ENCODE measurements at places on chromosomes 12 and 14.

DNA sequence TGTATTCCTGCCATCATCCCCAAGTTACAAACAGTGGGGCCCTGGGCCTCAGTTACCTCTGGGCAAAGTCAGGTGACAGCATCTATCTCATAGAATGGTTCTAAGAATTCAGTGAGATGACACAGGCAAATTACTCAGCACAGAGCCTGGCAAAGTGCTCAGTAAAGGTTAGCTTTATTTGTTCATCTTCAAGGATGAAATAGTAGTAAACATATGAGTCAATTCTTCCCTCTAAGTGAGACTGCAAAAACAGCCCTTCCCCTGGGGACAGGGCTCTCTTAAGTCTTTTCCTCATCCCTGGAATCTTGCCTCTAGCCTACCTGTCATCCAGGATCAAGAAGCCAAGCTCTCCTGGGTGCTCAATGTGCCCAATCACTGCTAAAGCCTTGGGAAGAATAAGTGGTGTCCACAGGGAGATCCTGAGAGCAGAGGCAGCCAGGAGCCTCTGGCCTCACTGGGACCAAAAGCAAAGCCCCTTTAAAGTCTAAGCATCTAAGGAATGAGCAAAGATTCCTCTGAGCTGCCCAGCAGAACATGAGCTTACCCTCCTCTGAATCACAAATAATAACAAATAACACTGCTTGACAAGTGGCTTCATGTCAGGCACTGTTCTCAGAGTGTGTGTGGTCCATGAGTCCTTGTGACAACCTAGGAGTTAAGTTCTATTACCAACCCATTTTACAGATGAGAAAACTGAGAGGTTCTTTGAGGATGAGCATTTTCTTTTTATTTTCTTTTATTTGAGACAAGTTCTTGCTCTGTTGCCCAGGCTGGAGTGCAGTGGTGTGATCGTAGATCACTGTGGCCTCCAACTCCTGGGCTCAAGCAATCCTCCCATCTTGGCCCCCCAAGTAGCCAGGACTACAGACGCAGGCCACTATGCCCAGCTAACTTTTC is 12.1 kb downstream of the NUAK1 start:
- DNase-seq = no peak

GRCh38 chr14:100025111-100025510 is 40.1 kb upstream of the EVL start:
- DNase-seq = peak; percentile 34

GRCh38 chr12:28104316-28104715 is 85.9 kb upstream of the CCDC91 start:
- no peak for DNase-seq

- DNase-seq = no peak
Measured at GRCh38 chr14:61718039-61718438, 22.7 kb downstream of the HIF1A start.

DNA sequence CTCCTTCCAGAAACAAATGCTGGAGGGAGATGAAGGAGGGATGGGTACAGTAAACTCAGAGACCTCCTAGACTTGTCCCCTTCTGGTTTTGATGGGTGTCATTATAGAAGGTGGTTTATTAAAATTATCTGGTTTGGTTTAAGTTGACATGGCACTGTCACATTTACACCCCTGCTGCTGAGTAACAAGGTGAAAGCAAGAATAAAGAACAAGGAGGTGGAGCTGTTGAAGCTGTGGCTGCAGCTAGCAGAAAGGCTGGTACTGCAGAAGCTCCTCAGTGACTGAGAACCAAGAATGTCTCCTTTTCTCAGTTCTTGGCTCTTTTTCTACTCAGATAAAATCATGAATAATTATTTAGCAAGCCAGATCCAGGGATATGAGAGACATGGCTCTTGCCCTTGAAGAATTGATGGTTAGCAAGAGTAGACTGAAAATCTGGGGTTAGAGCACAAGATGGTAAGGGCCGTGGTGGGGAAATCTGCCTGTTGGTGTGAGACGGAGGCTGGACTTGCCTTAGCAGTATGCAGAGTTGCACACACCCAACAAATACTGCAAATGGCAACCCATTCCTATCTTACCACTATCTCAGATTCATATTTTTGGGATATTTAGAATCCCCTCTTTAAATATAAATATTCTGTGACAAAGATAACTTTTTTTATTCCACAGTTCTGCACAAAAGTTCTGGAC is at the start of gene GZMH:
Gene GZMH (minus strand): TSS at position 31 of the 690 bp plus-strand sequence. CDS start 72 bp downstream, outside the sequence.
- no peak for DNase-seq

- no peak for DNase-seq
Measured at GRCh38 chr14:51071857-51072256, 23.0 kb downstream of the TRIM9 start.

- DNase-seq = no peak
Measured at GRCh38 chr14:63727231-63727735, 582 bp downstream of the SGPP1 start.

DNA sequence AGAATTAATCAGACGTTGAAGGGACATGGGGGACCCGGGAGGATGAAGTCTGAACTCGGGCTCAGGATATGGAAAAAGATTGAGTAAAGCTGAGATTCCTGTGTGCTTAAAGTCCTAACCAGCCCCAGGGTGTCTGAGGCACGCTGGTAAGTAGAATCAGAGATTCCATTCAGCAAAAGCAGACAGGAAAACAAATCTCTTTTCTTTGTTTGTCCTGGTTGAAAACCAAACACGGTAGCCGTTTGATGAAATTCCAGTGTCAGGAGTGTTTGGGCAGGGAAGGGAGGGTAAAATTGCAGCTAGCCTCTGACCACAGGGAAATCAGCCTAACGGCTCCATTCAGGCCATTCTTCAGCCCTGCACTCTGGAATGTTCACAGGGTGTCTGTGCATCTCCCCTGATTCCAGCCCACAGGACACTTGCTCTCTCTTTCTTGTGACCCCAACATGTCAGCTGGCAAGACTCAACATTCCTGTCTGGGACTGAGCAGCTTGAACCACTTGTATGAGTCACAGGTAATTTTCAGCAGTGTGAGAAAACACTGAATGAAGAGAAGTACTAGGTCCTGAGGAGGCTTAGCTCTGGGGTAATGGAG is 31.0 kb downstream of the NINJ2 start:
- no peak for DNase-seq

- DNase-seq = no peak
Measured at GRCh38 chr12:40834321-40834720, 142.1 kb downstream of the CNTN1 start.

DNA sequence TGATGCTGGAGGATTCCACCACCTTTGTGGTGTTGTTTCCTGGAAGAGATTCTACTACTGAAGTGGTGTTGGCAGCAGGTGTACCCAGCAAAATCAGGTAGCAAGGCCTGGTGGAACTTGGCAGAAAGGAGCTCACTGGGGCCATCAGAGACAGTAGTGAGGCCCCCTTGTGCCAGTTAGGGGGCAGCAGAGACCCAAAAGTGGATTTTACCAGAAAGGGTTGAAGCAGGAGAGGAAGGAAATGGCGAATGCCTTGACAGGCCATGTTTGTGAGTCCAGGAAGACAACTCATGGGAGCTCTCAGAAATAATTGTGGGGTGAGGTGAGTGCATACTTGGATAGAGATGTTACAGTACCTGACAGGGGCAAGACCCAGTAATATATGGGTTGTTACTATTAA is 137.7 kb upstream of the FGD4 start:
- peak; percentile 46 for DNase-seq

DNA sequence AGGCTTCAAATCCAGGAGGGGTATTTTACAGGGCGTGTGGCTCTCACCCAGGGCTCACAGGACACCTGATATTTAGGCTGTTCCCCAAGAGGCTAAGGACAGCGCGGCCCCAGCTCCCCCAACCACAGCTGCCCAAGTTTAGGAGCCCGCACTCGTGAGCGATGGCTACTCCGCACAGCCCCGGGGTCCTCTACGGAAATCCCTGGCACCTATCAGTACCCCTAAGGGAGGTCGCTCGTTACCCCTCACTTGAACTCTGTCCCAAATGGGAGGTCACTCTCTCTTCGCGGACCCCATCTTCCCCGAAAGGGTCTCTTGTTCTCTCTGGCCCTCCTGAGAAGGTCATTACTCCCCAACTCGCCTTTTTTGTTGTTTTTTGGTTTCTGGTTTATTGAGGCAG is 708 bp upstream of the P2RX4 start:
- no peak for DNase-seq

- DNase-seq = no peak
Measured at GRCh38 chr12:100897240-100897639, 102.7 kb downstream of the ANO4 start.

DNA sequence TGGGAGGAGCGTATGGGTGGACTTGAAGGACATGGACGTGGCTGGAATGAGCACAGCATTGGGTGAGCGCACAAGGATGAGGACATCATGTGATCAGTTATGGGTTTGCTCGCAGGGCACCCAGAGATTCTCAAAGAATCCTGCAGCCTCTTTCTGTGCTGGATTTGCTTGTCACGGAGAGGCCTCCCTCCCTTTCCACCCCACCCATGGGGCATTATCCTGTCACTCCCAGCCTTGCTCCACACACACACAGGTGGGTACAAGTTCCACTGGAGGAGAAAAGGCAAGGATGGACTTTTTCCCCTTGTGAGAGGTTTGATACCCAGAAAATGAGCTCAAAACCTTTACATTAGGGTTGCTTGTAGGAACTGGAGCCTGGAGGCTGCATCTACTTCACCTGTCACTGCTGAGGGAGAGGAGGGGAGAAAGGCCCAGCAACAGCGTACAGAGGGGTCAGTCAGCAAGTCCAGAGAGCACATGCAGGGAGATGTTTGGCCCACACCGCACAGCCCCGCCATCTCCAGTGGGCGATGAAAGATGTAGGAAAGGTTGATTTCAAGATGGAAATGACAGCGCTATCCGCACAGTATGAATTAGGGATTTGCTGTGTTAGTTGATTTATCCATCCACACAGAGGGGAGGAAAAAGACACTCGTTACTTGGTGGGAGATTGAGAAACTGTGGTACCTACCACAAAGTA is 112.7 kb downstream of the GCH1 start:
- DNase-seq = no peak

GRCh38 chr14:38721822-38722431 is 381.1 kb downstream of the SEC23A start:
- no peak for DNase-seq

DNA sequence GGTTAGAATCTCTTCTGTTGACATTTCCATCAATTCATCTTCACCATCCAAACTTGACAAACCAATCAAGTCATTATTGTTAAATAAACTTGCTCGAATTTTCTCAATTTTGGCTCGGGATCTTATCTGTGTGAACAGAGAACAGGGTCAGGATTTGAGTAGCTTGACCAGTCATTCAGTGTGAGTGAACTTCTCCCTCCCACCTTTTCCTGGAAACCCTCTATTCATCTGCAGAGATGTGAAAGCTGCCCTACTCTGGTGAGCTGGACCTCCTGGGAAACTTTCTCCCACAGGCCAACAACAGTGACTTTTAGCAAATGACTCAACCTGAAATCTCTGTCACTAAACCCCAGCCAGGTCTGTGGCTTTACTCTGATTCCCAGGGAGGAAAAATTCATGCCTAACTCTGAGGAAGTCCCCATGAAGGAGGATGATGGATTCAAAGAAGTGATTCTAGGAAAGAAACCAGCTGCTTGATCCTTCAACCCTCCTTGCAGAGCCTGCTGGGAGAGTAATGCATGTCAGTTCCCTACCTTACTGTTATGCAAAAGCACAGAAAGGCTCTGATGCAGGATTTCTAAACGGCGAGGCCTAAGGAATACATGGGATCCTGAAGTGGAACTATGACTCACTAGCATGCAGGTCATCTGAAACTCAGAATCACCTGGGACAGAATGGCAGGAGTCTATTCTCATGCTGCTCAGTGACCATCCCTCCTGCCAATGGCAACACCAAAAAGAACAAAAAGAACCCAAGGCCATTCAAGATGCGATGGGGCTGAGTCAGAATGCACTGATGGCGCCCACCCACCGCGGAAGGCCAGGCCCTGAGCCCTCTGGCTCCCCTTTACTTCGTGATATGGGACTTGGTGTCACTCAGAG is 58.0 kb downstream of the TRAFD1 start:
- DNase-seq = no peak

- peak; percentile 17 for DNase-seq
Measured at GRCh38 chr14:63759456-63759855, 31.6 kb upstream of the SGPP1 start.

DNA sequence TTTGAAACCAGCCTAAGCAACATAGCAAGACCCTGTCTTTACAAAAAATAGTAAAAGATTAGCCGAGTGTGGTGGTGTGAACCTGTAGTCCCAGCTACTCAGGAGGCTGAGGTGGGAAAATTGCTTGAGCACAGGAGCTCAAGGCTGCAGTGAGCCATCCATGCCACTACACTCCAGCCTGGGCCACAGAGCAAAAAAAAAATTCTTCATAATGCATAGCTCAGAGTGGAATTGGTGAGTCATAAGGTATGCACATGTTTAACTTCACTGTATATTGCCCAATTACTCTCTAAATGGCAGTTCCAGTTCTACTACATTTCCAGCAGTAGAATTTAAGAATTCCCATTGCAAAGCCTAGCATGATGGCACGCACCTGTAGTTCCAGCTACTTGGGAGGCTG is 26.8 kb upstream of the CLIP1 start:
- DNase-seq = no peak

DNA sequence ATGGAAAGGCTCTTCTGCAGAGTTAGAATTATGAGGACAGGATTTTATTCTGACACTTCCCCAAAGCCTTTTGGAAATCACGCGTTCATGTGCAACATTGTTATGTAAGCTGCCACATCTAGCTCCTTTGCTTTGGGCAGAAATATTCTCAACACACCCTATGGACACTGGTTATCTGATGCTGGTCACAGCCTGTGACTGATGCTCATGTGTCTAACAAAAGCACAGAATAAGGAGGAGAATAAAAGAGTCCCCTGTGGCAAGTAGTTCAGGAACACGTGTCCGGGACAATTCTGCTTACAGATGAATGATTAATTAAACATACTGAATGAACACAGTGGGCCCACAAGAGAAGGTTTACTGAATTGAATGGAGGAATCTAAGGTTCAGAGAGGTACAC is 22.1 kb downstream of the FOXN3 start:
- no peak for DNase-seq

- DNase-seq = no peak
Measured at GRCh38 chr12:118467641-118468305, 91.4 kb downstream of the SUDS3 start.

DNA sequence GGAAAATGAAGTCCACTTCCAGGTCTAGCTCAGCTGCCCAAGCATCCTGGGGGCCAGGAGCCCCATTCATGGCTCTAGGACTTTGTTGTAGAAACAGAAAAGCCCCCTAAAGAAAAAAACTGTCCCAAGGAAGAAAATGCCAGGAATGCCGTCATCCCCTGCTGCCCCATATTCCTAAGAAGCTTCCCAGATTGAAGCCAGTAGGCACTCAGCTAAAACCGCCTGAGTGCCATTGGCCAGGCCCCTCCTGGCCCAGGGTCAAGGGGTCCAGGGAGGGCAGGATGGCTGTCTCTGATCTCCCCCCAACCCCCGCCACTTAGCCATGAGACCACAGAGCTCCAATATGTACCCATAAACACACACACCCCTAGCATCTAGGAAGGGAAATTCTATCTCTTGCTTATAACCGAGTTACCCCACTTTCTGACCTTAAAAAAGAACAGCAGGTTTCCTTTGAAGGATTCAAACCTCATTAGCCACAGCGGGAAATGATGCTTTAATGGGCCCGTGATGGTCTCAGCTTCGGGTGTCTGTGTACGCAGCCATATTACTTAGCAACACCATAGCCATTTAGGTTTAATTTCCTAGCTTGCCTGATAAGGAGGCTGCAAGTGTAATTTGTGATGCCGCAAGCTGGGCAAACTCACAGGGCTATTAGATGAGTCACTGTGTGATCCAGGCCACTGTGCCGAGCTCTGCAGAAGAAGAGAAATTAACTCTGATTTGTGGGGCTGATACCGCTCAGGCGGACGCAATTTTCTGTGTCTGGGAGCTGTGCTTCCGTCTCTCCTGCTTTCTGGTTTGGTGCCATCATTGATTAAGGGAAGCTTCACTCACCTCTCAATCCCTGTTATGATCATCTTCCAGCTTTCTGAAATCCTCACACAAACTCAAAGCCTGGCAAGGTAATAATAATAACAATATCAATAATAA is 84.2 kb downstream of the GCH1 start:
- no peak for DNase-seq

All from CD8-positive, alpha-beta T cell (primary cell).